Lower lobe of right lung (tissue), 2 donors: ENCODE measurements at places on chromosomes 1 and 21. TPM values are rescaled to one million over a fixed set of nuclear protein-coding genes. Genes with fewer than 3 reads are reported as not detected.
A peak's percentile ranks its signal among the peaks of the same experiment; 100 is the strongest.

Gene BTBD19
- total RNA-seq = 8.7 TPM

Gene SLC30A1
- 14.8 TPM for total RNA-seq

Gene UAP1
- total RNA-seq = 29.4 TPM

Gene PPIAL4G
- total RNA-seq = not detected

Gene SLC25A34
- 3.5 TPM for total RNA-seq

Gene ABCB10
- 17.8 TPM for total RNA-seq

Gene CR1L
- total RNA-seq = 1.3 TPM

Gene OR2M3
- total RNA-seq = not detected

DNA sequence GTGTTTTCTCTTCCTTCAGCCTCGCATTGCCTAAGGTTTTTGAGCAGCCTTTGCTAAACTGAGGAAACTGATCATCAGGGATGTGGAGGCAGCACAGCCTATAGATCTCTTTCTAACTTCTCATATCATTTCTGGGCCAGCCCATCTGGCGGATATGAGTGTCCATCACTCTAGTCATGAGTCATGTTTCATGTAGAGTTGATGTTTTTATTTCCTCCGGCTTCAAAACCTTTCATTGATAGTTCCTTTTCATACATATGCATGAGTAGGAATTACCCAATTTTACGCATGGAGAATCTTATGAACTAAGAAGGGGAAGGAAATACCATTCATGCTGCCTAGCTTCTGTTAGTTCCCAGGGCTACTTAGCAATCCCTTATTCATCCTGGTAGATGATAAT, 66.3 kb downstream of the SPATA46 start:
- DNase-seq = no peak

DNA sequence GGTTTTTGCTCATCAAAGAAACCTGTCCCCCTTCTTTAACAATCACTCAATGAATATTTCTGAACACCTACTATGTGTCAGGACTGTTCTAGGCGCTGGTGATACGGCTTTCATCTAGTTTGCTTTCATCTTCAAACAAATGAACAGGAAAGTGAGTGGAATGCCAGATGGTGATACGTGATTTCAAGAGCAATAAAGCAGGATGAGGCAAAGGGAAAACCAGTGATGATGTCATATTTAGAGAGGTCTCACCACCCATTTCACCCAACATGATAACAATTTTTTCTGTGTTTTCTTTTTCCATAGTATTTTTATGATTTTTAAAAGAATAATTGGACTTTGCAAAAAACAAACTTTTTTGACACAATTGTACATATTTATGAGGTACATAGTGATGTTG, 11.3 kb upstream of the SLC6A17 start:
- DNase-seq = no peak

- no peak for DNase-seq
Measured at GRCh38 chr1:161131523-161132409, 701 bp downstream of the DEDD start.

DNA sequence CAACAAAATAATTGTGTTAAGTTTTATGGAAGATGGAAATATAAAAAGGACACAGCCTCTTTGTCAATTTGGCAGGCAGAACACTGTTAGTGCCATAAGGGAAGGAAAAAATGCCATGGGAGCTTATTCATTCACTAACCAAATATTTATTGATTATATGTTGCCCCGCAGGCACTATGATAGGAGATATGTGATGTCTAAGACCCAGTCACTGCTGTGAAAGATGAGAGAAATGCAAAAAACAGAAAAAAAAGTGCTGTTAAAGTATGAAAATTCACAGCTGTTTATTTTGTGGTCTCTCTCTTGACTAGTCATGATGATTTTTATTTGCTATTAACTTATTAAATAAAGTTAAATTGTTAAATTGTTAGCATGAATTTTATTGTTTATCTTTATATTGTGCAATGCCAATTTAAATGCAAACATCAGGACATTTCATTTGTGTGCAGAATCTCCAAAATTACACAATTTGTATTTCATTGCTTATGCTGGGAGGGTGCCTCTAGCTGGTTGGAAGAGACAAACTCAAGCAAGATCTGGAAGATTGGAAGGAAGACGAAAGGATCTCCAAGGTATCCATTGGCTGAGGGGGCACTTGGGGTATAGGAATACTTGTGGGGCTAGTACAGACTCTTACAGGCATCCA, 17.8 kb upstream of the PTGFR start:
- DNase-seq = no peak

GRCh38 chr21:46128106-46128932, 27.1 kb downstream of the FTCD start:
- DNase-seq = peak; percentile 28

GRCh38 chr1:44301442-44301841, 53.6 kb downstream of the ERI3 start:
- DNase-seq = no peak

- DNase-seq = no peak
Measured at GRCh38 chr1:156320560-156320959, 17.5 kb downstream of the CCT3 start.

- no peak for DNase-seq
Measured at GRCh38 chr1:153951183-153951582, 4.7 kb upstream of the DENND4B start.

DNA sequence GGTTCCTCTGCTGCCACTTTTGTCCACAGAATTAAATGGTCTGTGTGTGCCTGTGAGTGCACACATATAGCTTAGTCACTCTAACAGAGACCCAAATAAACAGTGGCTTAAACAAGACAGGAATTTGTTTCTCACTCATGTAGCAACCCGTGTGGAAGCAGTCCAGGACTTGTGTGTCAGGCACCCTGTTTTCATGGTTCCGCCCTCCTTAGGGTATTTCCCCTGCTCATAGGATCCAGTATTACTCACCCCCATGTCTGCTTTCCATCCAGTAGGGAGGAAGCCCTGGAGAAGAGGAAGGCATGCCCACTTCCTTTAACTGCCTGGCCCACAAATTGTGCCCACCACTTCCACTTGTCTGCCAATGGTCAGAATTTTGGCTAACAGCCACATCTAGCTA, 41.3 kb upstream of the TACSTD2 start:
- DNase-seq = peak; percentile 55

- peak; percentile 19 for DNase-seq
Measured at GRCh38 chr1:53547231-53547790, 88.1 kb downstream of the DMRTB1 start.

DNA sequence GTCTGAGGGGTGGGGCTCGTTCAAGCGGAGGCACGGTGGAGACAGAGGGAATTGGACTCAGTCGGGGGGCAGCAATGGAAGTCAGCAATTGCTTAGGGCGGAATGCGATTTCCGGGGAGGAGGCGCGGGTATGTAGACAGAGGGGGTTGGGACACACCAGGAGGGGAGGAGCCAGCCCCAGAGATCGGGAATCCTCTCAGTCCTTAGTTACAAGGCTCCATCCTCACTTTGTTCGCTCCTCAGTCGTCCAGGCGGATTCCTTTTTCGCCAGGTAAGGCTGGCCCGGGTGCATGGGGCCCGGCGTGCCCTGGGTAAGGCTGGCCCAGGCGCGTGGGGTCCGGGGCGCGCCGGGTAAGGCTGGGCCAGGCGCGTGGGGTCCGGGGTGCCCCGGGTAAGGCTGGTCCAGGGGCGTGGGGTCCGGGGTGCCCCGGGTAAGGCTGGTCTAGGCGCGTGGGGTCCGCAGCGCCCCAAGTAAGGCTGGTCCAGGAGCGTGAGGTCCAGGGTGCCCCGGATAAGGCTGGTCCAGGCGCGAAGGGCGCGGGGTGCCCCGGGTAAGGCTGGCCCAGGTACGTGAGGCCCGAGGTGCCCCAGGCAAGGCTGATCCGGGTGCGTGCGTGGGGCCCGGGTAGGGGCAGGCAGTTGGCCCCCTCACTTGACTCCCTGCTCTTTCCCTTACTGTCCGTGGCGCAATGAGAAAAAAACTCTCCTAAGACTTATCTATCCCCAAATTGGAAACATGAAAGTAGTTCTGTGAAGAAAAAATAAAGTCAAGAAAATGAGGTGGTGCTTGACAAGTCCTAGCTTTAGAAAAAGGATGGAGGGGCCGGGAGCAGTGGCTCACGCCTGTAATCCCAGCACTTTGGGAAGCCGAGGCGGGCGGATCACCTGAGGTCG, at the start of gene L1TD1:
TSS of gene L1TD1 (plus strand) at position 199 of the 894 bp plus-strand sequence. CDS start 11,780 bp downstream, outside the sequence.
- DNase-seq = no peak

- DNase-seq = no peak
Measured at GRCh38 chr1:229848752-229849677, 218.0 kb upstream of the GALNT2 start.

GRCh38 chr1:64263856-64264255, 60.4 kb downstream of the UBE2U start:
- no peak for DNase-seq

DNA sequence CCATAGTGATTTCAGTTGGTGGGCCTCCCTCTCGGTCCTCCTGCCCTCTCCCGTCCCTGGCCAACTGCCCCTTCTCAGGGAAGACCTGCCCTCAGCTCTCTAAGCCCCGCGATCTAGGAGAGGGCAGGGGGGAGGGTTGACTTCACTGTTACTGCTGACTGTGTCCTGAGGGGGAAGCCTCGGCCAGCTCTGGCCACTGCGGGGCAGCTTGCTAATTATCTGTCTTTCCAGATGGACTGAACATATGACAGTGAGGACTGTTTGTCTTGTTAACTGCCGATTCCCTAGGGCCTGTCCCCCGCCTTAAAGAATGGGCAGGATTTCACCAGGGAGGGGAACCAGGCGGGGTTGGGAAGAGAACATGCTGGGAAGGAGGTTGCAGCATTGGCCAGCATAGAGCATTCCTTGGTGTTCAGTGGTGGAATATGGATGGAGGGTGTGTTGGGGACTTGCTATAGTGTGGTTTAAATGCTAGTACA, 22.9 kb downstream of the NIPAL3 start:
- DNase-seq = no peak

DNA sequence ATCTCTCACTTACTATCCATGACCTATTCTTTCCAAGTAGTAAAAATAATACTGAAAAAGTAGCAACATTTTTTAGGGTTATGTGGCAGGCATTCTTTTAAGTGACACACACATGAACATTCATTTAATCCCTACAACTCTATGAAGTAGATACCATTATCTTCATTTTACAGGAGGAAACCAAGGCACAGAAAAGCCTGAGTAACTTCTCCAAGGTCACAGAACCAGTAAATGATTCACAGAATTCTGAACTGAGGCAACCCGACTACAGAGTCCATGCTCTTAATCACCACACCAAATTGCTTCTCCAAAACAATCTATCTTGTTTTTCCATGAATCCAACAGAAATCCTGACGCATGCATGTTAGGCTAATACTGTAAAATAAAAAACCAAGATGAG, 17.5 kb downstream of the FUBP1 start:
- no peak for DNase-seq

- no peak for DNase-seq
Measured at GRCh38 chr1:35707601-35708440, 10.9 kb downstream of the C1orf216 start.

GRCh38 chr1:156356262-156356874, 12.6 kb upstream of the RHBG start:
- DNase-seq = no peak

DNA sequence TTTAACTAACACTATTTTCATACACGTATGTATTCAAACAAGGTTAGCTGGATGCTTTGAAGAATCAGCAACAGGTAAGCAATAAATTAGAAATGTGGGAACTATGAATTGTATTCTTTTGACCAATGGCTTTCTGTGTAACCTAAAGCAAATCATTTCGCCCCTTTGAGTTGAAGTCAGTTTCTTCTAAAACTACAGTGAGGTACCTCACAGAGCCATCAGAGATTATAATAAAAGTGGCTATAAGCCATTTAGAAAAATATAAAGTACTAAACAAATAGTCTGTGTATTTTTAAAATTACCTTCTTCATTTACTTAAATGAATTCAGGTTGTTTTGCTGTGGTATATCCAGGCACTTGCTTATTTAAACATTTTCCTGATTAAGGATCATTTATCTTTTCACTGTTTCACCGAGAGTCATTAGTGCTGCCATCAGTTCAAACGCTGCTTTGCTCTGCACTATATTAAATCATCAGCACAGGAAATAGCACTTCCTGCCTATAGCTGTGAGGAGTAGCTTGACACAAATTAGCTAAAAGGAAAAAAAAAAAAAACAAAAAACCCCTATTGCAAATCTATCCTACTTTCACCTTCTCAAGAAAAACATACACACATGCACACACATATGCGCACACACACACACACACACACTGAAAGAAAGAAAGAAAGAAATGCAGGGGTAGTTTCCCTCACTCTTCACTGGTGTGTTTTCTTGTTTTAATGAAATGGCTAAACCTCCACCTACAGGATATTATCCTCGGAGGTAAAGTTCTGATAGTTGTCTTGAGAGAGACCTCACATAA, 39.8 kb upstream of the C1orf105 start:
- no peak for DNase-seq

DNA sequence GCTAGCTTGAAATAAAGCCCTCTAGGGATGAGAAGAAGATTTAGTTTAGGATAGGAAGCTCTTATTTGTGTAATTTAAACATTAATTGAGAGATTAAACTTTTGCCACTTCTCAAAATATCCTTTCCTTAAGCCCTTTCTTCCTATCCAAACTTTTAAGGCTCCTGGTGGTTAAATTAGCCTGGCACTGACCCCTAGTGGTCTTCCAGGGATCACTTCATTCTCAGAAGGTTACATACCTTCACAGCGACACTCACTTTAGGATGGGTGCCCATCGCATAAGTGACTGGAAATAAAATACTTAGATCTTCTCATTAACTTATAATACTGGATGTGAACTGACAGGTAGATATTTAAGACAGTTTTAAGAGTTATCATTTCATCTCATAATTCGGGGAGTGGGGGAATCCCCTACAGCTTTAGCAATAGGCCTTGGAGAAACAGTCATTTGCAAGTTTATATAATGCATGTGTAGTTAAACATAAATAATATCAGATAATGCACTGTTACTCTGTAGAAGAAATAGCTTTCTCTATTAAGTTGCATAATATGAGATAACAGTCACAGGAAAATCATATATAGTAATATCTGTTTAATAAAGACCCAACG, 7.4 kb downstream of the LHX9 start:
- no peak for DNase-seq

- no peak for DNase-seq
Measured at GRCh38 chr1:38498686-38499085, 360.9 kb downstream of the RRAGC start.

DNA sequence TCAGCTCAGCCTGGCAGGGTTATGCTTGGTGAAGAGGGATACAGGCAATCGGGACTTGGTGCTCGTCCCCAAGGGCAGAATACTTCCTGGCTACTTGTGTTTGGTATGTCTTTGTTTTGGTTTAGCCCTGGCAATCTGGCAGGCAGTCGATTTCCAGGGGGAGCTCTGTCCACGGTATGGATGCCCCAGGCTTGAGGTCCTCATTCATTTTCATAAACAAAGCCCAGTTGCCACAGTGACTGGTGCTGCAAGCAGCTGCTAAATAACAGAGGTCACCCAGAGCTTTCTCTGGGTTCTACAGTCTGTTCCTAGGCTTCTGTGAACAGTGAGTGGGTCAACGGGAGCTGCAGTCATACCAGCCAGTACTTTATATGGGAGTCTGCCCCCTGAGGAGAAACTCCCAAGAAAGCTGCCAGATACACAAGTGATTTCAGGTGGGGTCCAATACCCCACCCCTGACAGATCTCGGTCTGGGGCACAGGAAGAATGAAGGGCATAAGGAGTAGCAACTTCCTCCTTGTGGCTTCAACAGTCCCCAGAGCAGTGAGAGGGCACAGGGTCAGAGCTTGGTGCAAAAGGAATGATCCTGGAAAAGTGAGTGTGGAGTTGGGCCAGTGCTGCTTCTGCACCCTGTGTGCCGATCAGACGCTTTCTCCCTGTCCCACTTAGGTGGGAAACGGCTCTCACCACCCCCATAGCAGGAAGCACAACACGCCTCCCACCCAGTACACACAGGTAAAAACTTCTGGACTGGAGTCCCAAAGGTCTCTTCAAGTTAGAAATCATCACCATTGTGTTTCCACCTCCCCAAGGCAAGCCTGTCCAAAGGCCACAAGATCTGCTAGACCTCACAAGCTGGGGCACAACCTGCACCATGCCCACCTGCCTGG, 55.5 kb downstream of the TGFBR3 start:
- DNase-seq = peak; percentile 62

- peak; percentile 92 for DNase-seq
Measured at GRCh38 chr1:179016706-179017382, 8.8 kb upstream of the FAM20B start.
